Stimulated activated CD8-positive, alpha-beta memory T cell treated with anti-CD3 and anti-CD28 coated beads, Interleukin-15, amount 100 ng/mL, for 48 hours (primary cell): ENCODE measurements at places on chromosomes 1 and 21.

- no peak for DNase-seq
Observed at GRCh38 chr21:31218830-31219608, 125.0 kb downstream of the TIAM1 start.

DNA sequence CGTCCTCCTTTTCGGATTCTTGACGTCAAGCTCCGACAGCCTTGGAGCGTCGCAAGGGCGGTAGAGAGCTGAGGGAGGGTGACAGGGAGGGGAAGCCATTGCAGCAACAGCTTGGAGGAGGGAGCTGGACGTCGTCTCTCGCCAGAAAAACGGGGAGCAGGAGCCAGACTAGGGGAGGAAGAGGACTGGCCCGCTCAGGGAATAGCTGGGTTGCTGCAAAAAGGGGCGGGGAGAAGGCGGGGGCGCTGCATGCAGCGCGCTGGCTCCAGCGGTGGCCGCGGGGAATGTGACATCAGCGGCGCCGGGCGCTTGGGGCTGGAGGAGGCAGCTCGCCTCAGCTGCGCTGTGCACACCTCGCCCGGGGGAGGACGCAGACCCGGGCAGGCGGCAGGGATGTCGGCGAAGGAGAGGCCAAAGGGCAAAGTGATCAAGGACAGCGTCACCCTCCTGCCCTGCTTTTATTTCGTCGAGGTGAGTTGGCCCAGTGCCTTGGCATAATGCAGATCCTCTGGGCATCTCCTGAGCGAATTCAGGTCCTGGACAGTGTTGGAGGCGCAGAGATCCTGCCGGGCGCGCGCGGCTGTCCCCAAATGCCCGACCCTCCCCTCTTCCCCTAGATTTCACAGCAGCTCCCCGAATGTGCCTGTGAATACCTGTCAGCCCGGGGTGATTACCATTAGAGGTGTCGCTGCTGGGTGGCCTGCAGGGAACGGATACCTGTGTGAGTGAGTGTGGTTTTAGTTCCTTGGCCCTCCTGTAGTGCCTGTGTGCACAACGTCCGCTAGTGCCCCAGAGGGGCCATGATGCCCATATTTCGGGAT, at the start of gene PLPPR4:
TSS of gene PLPPR4 (plus strand) at position 292 of the 821 bp plus-strand sequence. CDS start at position 394, 102 bp downstream.
- DNase-seq: no peak

GRCh38 chr1:14190508-14190907, 408.0 kb upstream of the KAZN start:
- no peak for DNase-seq

DNA sequence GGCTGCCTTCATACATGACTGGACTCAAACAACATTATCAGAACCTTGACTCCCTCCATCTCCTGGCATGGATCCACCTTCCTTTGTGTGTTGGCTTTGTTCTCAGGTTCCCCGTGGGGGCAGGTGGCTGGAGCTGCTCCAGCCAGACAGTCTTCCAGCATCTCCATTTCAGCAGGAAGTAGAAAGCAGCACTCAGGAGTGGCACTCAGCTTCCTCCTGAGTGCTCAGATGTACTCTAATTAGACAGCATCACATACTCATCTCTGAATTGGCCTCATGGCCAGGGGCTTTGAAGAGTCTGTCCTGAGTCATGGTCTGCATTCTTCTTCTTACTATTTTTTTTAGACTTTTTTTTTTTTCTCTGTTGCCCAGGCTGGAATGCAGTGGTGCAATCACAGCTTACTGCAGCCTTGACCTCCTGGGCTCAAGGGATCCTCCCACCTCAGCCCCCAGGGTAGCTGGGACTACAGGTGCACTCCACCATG, 27.9 kb downstream of the OVAAL start:
- no peak for DNase-seq

GRCh38 chr1:246527402-246528088, 20.5 kb upstream of the SMYD3 start:
- no peak for DNase-seq

GRCh38 chr1:228798035-228798434, 62.8 kb downstream of the RHOU start:
- no peak for DNase-seq

GRCh38 chr1:8873506-8874229, 4.8 kb downstream of the ENO1 start:
- DNase-seq: peak; percentile 77

DNA sequence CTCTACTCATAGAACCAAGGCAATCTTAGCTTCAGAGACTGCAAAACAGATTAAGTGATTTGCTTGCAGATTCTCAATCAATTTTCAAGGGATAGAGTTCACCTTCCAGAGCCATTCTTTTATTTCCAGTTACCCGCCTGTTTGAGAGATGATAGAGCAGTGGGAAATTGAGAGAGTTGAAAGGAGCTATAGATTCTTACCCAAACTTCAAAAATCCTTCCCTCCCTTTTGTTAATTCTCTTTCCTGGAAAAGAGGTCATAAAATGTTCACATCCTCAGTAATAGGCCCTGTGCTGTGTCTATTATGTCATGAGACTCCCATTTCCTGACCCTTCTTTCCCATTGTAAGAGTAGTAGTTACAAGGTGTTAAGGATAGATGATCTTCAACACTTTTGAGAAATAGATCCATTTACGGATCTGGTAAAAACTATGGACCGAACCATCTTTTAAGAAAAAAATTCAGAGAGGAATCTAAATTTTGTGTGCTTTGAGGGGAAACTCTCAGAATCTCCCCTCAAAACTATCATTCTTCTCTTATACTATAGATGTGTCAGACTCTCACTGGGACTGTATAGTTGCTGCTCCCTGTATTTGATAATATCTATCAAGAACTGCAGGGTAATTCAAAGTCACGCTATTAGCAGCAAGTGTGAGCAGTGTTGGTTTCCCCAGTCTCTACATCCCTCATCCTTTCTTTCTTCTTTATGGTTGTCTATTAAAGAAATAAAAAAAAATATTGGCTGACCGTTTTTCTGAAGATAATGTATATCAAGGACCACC, 8.0 kb downstream of the RGS4 start:
- no peak for DNase-seq

- no peak for DNase-seq
Observed at GRCh38 chr1:154206196-154206595, at the start of gene CFAP141. TSS of gene CFAP141 (minus strand) at chr1:154206333. CDS start at chr1:154206307, 26 bp downstream.

DNA sequence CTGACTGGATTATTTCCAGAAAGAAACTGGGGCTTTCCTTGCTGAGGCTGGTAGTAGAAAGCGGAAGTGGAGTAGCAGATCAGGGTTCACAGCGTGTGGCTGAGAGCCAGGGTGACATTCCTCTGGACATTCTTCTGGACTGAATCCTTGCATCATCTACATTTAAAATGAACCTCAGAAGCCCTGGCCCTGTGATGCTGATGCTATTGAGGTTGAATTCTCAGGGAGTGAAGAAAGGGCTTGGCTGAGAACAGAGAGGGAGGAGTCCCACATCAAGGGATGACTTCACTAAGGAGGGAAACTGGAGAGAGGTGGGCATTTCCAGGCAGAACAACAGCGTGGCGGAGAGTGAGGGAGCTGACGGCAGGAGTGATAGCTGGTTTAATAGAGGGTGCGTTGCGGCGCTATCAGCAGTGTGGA, 102.3 kb upstream of the LMO4 start:
- no peak for DNase-seq

GRCh38 chr1:164723296-164723798, 164.4 kb downstream of the PBX1 start:
- no peak for DNase-seq

DNA sequence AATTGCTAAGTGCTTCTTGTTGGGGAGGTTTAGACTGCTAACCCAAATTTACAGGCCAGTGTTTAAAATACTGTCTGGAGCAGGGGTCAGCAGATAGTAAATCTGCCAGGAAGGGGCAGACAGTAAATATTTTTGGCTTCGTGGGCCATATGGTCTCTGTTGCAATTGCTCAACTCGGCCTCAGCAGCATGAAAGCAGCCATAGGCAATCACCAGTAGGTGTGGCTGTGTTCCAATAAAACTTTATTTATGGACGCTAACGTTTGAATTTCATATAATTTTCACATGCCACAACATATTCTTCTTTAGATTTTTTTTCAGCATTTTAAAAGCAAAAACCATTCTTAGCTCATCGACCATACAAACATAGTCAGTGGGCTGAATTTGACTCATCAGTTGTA, 172.7 kb downstream of the BRINP2 start:
- DNase-seq: no peak

GRCh38 chr1:158390331-158390730, 8.9 kb downstream of the OR10T2 start:
- no peak for DNase-seq

- DNase-seq: no peak
Observed at GRCh38 chr1:208002672-208003071, 91.7 kb upstream of the CD34 start.

GRCh38 chr1:204478172-204478899, 16.3 kb downstream of the PIK3C2B start:
- DNase-seq: no peak

- DNase-seq: no peak
Observed at GRCh38 chr1:160755911-160756848, 17.1 kb downstream of the SLAMF7 start.

- DNase-seq: no peak
Observed at GRCh38 chr1:90838720-90839119, 121.6 kb upstream of the BARHL2 start.

DNA sequence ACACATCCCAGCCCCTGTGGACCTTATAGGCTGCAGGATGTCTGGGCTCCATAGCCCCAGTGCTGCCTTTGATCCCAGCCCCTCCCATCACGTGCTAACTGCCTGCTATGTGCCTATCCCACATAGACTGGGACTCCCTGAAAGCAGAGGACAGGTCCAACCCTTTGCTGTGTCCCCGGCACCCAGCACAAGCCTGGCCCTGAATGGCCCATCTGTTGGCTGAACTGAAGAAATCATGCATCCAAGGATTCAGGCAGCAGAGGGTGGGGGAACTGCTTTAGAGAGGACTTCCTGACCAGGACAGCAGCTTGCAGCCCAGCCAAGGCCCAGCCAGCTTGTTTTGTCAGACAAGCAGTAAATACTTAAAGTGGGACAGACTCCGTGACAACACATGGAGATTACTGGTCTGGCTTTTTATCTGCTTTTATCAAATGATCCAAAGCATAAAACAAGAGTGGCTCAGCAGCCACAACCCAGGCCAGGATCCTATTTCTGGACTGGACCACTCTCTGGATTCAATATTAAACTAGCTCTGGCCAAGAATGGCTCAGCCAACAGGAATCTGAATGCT, 69.3 kb downstream of the GLIS1 start:
- DNase-seq: no peak

- DNase-seq: no peak
Observed at GRCh38 chr1:45654540-45655280, 30.9 kb upstream of the CCDC17 start.

- no peak for DNase-seq
Observed at GRCh38 chr1:167126811-167127210, 32.9 kb downstream of the STYXL2 start.

DNA sequence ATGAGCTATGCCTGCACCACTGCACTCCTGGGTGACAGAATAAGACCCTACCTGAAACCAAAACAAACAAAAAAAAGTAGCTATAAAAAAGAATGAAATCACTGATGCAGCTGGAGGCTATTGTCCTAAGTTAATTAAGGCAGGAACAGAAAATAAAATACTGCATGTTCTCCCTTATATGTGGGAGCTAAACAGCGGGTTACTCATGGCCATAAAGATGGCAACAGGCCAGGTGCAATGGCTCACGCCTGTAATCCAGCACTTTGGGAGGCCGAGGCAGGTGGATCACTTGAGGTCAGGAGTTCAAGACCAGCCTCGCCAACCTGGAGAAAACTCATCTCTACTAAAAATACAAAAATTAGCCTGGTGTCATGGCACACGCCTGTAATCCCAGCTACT, 152.7 kb downstream of the PIK3R3 start:
- DNase-seq: no peak

DNA sequence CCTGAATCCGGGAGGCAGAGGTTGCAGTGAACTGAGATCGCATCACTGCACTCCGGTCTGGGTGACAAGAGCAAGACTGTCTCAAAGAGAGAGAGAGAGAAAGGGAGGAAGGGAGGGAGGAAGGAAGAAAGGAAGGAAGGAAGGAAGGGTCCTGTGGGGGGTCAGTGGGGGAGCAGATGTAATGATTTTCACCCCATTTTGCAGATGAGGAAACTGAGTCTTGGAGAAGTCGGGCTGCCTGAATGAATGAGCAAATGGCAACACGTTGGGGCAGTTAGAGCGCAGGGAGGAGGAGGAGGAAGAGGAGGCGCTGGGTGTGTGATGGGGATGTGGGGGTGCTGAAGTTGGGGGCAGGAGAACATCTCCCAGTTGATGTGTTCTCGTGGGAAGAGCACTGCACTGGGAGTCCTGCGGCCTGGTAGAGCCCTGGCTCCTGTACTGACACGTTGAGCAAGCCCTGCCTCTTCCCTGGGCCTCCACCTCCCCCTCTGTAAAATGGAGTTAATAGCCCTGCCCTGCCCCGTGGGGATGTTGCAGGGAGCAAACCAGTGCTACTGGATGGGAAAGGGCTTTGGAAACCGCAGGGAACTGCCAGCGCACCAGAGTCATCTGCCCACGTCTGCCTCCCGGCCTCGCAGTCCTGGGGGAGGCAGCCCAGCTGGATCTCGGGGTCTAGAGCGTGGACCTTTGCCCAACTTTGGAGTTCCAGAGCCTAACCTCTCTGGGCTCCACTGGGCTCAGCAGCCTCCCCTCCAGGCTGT, 103.2 kb upstream of the CASZ1 start:
- no peak for DNase-seq

GRCh38 chr1:33849211-33849610, 14.7 kb upstream of the HMGB4 start:
- DNase-seq: no peak

DNA sequence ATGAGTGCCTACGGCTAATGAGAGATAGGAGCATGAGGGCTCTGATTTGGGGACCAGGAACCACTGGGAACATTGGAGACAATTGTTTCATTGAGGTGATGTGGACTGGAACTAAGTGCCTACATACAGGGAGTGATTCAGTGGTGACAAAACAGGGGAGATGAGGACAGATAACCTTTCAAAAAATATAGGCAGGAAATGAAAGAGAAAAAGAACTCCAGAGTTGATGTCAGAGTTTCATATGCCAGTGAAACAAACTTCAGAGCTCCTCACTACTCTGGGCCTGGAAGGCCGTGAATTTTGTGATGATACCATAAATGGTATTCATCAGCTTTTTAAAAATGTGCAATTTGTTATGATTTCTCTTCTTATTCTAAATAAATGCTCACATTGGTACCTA, 39.3 kb downstream of the FASLG start:
- no peak for DNase-seq

DNA sequence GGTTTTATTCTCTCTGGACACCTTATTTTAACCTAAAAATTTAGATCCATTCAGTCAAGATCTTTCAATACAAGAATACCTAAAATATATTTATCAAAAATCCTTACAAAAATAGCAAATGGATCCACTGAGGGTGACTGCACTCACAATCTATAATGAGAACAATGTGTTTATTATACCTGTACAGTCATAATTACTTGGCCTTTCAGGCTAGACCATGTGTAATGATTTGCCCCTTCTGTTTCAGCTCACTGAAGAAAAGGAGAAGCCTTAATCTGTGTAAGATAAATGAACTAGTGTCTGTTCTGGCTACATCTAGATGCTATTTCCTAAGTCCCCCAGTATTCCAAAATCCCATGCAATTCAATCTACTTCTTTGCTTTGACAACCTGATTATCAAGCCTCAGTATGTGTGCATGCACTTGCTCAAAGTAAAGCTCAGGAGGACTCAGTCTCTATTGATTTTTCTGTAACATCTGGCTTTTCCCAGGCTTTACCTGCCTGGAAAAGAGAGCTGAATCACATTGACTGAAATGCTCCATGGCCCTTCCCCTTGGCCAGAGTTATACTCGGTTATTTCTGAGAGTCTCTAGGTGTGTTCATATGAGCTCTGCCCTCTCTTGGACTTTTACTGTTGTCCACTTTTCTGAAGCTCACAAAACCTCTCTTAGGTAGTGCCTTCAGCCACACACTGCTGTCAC, 27.6 kb downstream of the CRP start:
- DNase-seq: no peak

- DNase-seq: no peak
Observed at GRCh38 chr1:161127649-161128048, 4.8 kb downstream of the DEDD start.
